ENCODE measurements at places on chromosomes 12 and 14. TPM values are rescaled to one million over a fixed set of nuclear protein-coding genes. Genes with fewer than 3 reads are reported as not detected.

The SRRM4 gene
- not detected for total RNA-seq

The SERPINA5 gene
- total RNA-seq = 99.2 TPM

The CCDC177 gene
- not detected for total RNA-seq

The KLHL28 gene
- total RNA-seq = 5.8 TPM

The NAV3 gene
- 3.7 TPM for total RNA-seq

GRCh38 chr12:80293759-80294158 is 150.3 kb upstream of the PTPRQ start:
- H3K4me3 ChIP-seq = no peak overlapping the region
- no peaks in the 10 kb centered on the region for H3K4me1 ChIP-seq
- no peaks in the 10 kb centered on the region for H3K27me3 ChIP-seq

DNA sequence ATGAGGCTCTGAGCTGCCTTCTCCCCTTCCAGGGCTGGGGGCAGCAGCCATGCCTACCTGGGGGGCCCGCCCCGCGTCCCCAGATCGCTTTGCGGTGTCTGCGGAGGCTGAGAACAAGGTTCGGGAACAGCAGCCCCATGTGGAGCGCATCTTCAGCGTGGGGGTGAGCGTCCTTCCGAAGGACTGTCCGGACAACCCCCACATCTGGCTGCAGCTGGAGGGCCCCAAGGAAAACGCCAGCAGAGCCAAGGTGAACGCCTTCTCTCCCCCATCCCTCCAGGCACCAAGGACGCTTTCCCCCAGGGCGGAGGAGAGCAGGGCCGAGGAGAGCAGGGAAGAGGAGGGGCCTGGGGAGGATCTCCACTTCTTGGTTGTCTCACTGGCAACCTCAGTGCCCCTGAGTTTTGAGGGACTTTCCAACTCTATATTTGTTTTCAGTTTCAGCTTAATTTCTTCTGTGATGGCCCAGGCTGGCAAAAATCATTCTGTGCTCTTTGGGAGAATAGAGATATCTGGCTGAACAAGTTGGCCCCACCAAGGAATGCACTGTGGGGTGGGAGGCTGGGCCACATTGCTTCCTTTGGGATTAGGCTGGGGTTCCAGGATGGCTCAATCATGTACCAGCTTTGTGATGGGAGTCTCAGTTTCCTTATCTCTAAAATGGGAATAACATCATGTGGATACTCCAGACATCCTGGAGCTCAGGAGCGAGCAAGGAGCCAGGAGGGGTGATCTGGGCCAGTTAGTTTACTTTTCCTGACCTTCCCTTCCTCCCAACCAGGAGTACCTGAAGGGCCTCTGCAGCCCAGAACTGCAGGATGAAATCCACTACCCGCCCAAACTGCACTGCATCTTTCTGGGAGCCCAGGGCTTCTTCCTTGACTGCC is 1.2 kb downstream of the KHNYN start:
- H3K4me1 ChIP-seq = peaks cover 7% of the 10 kb centered on the region
- H3K4me3 ChIP-seq = peak overlapping the region; percentile 58
- H3K36me3 ChIP-seq = peaks cover 3% of the 10 kb centered on the region
- DNase-seq = peak; percentile 61
- H3K27ac ChIP-seq = peak overlapping the region; percentile 96

- H3K27ac ChIP-seq = no peak overlapping the region
- H3K4me1 ChIP-seq = no peaks in the 10 kb centered on the region
- H3K4me3 ChIP-seq = no peak overlapping the region
- H3K36me3 ChIP-seq = no peaks in the 10 kb centered on the region
Measured at GRCh38 chr12:59780605-59781135, 184.8 kb downstream of the SLC16A7 start.

- H3K27me3 ChIP-seq = no peaks in the 10 kb centered on the region
- no peak overlapping the region for H3K4me3 ChIP-seq
- H3K4me1 ChIP-seq = peaks cover 10% of the 10 kb centered on the region
- H3K27ac ChIP-seq = no peak overlapping the region
Measured at GRCh38 chr12:93139028-93139665, 210.1 kb upstream of the EEA1 start.

- DNase-seq = no peak
- no peaks in the 10 kb centered on the region for H3K27me3 ChIP-seq
- H3K27ac ChIP-seq = no peak overlapping the region
- no peaks in the 10 kb centered on the region for H3K36me3 ChIP-seq
- no peaks in the 10 kb centered on the region for H3K4me1 ChIP-seq
Measured at GRCh38 chr12:83113945-83114344, 427.2 kb downstream of the TMTC2 start.

- no peaks in the 10 kb centered on the region for H3K4me1 ChIP-seq
- DNase-seq = no peak
- no peak overlapping the region for H3K27ac ChIP-seq
- H3K36me3 ChIP-seq = no peaks in the 10 kb centered on the region
- no peak overlapping the region for H3K4me3 ChIP-seq
Measured at GRCh38 chr14:51188566-51189185, 51.4 kb upstream of the TMX1 start.

GRCh38 chr12:116577154-116577561 is 18.0 kb downstream of the MAP1LC3B2 start:
- DNase-seq = no peak
- H3K4me1 ChIP-seq = no peaks in the 10 kb centered on the region
- no peaks in the 10 kb centered on the region for H3K36me3 ChIP-seq
- no peak overlapping the region for H3K4me3 ChIP-seq
- no peak overlapping the region for H3K27ac ChIP-seq

DNA sequence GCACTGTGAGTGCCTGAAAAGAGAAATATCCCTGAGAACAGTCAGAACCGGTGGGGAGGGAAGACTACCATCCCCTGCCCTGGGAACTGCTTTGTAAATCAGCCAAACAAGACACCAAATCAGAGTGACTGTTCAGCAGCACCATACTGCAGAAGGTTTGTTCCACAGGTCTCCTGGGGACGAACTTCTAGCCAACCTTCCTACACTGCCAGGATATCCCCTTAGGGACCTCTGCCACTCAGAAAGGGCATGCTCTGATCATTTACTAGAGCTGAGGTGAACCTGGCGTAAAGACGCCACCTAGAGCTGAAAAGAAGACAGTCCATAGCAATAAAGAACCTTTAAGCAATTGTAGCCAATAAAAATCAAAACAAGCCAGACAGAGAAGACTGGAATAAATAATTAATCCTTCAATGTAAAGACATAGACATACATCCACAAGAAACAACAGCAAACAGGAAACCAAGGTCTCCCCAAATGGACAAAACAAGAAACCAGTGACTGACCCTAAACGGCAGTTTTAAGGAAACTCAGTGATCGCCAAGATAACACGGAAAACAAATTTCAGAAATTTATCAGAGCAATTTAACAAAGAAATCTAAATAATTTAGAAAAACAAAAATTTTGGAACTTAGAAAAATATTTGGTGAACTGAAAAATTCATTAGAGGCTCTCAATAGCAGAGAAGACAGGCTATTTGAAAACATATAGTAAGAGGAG is 228.1 kb upstream of the AMIGO2 start:
- no peaks in the 10 kb centered on the region for H3K27me3 ChIP-seq
- no peak overlapping the region for H3K27ac ChIP-seq
- no peak for DNase-seq

DNA sequence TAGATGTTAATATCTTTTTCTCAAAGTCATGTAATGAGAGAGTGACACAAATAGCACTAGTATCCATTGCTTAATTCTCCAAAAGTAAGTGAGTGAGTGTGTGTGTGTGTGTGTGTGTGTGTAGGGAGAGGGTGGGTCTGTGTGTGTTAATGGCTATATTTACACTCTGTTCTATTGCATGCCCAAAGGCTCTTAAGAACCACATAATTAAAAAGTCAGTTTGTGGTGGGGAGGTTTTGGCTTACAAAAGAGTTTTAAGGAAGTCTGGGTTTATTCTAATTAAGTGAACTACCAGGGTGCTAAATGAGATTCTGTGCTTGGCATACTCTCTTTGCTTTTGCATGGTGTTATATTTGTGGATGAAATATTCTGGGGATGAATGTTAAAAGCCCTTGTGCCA is 1897.6 kb upstream of the FLRT2 start:
- no peak for DNase-seq
- H3K36me3 ChIP-seq = no peaks in the 10 kb centered on the region
- H3K4me1 ChIP-seq = no peaks in the 10 kb centered on the region
- H3K27ac ChIP-seq = no peak overlapping the region
- no peak overlapping the region for H3K4me3 ChIP-seq

GRCh38 chr14:99936738-99937474 is 128.3 kb upstream of the EVL start:
- no peak overlapping the region for H3K4me3 ChIP-seq
- no peak for DNase-seq
- H3K27me3 ChIP-seq = no peaks in the 10 kb centered on the region
- H3K27ac ChIP-seq = no peak overlapping the region
- no peaks in the 10 kb centered on the region for H3K4me1 ChIP-seq
- H3K36me3 ChIP-seq = peaks cover 5% of the 10 kb centered on the region

GRCh38 chr12:45076417-45077026 is 25.6 kb upstream of the DBX2 start:
- H3K4me1 ChIP-seq = no peaks in the 10 kb centered on the region
- H3K4me3 ChIP-seq = no peak overlapping the region
- H3K36me3 ChIP-seq = no peaks in the 10 kb centered on the region

GRCh38 chr14:54570631-54571415 is 3.9 kb downstream of the SAMD4A start:
- H3K4me3 ChIP-seq = no peak overlapping the region
- H3K27me3 ChIP-seq = no peaks in the 10 kb centered on the region
- no peak for DNase-seq

DNA sequence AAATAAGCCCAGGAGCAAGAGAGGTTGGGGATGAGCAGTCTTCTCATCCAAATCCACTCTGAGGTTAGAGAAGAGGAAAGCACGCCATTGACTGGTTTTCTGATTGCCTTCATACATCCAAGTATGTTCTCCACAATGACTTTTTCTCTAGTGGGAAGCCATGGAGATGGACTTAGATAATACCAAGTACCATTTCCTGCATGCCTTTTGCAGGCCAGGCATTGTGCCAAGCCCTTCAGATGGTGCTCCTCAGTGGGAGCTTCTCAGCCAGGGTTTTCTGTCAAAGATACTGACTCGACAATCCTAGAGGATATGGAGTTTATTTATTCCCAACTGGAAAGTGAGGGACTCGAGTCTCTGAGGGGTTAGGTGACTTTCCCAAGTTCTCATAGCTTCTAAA is 218.0 kb downstream of the ZFP36L1 start:
- no peak for DNase-seq
- H3K27ac ChIP-seq = no peak overlapping the region
- H3K4me1 ChIP-seq = peaks cover 7% of the 10 kb centered on the region
- H3K36me3 ChIP-seq = no peaks in the 10 kb centered on the region
- H3K27me3 ChIP-seq = no peaks in the 10 kb centered on the region
- H3K4me3 ChIP-seq = no peak overlapping the region

- H3K36me3 ChIP-seq = no peaks in the 10 kb centered on the region
- no peak for DNase-seq
- peak overlapping the region; percentile 64 for H3K27ac ChIP-seq
- peak overlapping the region; percentile 60 for H3K4me3 ChIP-seq
- no peaks in the 10 kb centered on the region for H3K27me3 ChIP-seq
Measured at GRCh38 chr14:92747701-92748258, 647 bp downstream of the LGMN start.
